Pulmonary artery endothelial cell (primary cell): ENCODE measurements at places on chromosomes 6 and 20. TPM values are rescaled to one million over a fixed set of nuclear protein-coding genes. Genes with fewer than 3 reads are reported as not detected.

The PTCRA gene
- not detected in 2 replicates for total RNA-seq

The TFAP2A gene
- total RNA-seq = 0.78 and 2.1 TPM in 2 replicates

The KHDC1L gene
- not detected in 2 replicates for total RNA-seq

The IL22RA2 gene
- not detected in 2 replicates for total RNA-seq

The MYB gene
- 0.13 and 0.18 TPM in 2 replicates for total RNA-seq

The SPTLC3 gene
- 0.40 and 0.71 TPM in 2 replicates for total RNA-seq

The WFDC12 gene
- total RNA-seq = not detected in 2 replicates

The CPNE5 gene
- 6.9 and 7.5 TPM in 2 replicates for total RNA-seq

The ARHGAP40 gene
- total RNA-seq = 0.04 TPM in 1 of 2 replicates, not detected in the other

The SRSF12 gene
- total RNA-seq = 0.25 and 0.46 TPM in 2 replicates
